Central memory CD8-positive, alpha-beta T cell (primary cell): ENCODE measurements at places on chromosomes 5 and 9.

DNA sequence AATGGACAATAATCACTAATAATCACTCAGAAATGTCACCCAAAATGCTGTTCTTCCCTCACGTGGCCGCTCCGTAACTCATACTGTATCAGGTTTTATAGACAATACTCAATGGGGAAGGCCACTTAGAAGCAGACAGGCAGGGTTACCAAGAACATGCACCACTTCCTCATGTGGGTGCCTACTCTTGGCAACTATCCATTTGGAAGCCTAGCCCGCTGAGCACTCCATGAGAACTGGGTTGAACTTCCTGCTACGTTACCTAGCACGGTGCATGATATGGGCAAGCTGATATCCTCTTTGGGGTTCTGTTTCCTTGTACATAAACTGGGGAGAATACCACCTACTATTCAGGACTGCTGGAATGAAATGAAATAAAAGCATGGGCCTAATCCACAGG, 14.3 kb downstream of the DAP start:
- no peak for DNase-seq

GRCh38 chr9:135157856-135158563, 70.5 kb downstream of the OLFM1 start:
- no peak for DNase-seq

DNA sequence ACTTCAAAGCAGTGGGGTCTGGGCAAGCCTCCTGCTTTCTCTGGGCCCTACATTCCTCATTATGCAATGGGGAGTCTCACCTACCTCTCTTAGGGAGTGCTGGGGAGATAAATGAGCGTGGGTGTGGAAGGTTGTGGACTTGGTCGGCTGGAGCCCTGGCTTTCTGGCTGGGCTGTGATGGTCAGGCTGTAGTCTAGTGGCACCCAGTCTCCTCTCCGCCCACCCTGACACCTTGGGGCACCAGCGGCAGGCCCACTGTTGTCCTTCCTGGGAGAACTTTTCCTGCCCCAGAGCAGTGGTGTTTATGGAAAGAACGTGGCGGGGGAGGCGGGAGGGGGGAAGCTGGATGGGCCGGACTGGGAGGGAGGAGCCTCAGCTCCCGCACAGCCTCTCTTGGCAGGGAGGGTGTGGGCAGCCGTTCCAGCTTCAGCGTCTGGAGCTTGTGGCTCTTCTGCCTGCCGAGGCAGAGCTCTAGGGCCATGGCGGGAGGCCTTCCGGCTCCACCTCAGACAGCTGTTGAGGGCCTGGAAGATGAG, 4.1 kb downstream of the PTGS1 start:
- no peak for DNase-seq

DNA sequence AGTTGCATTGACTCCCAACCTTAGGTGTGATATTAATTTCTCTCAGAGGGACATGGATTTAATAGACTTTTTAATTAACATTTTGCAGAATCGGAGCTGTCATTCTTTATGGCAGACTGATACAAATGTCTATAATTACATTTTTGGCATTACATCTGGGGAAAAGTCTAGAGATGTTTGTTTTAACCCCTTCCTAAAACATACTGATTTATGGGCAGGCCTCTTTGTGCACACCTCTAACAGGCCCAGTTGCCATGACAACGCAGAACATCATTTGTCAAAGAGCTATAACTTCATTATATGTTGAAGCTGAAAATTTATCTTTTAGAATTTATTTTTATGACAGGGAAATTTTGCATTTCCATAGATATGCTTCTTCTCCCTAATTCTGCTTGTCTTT, 158.5 kb downstream of the NTRK2 start:
- DNase-seq = no peak

DNA sequence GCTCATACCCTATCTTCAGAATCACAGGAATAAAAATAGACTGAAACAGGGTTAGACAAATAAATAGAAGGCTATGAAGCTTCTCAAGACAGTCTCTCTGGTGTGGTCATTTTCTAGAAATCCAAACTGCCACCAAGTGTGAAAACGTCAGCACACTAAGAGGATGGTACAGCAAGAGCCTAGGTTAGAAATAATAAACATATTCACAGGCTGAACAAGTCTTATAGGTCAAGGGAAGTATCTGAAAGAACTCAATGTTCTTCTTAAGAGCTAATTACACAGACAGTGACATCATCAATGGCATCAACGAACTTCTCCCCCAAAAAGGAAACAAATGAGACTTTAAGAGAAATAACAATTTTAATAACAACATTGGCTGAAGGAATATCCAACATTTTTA, 22.7 kb upstream of the PLPP6 start:
- no peak for DNase-seq

DNA sequence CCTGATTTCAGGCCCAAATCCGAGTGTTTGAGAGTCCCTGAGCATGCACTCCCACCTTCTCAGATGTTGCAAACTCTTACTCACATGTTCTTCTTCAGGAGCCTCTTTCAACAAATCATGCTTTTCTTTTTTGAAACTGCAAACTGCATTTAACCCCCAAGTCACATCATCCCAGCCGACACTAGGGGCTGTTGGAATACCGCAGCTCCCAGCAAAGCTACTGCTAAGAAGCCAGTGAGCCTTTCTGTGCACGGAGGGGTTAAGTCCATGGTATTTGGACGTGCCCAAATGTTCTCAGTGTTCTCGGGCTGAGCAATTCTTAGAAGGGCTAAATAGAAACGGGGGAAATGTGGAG, 282.9 kb downstream of the NFIB start:
- no peak for DNase-seq

GRCh38 chr5:142641711-142642110, 44.2 kb downstream of the FGF1 start:
- no peak for DNase-seq

GRCh38 chr9:27022920-27023319, 17.4 kb upstream of the LRRC19 start:
- DNase-seq = no peak

GRCh38 chr9:37547328-37547878, 28.8 kb downstream of the FBXO10 start:
- DNase-seq = no peak

DNA sequence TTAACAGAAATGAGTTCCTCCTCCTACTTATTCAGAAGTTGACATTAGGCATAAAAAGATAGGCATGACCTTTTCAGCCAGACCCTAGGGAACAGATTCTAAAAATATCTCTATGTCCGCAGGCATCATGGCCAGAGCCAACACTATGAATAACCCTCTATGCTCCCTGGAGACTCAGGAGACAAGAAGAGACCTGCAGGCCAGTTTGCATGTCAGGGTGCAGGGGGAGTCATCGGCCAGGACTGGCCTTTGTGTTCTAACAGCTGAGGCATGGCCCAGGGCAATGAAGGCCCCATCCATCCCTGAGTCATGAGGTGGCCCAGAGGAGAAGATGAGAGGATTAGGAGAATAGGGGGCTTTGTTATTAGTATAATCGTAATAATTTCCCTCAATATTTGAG, 93.8 kb downstream of the TMEM215 start:
- no peak for DNase-seq

GRCh38 chr5:82922086-82922734, 155.0 kb downstream of the TMEM167A start:
- no peak for DNase-seq

GRCh38 chr9:132350861-132351315, 3.9 kb downstream of the SETX start:
- DNase-seq = peak; percentile 13

- DNase-seq = no peak
Measured at GRCh38 chr5:59358005-59358861, 535.3 kb downstream of the PDE4D start.

- no peak for DNase-seq
Measured at GRCh38 chr9:115340314-115340713, 222.4 kb upstream of the TNC start.

GRCh38 chr5:1382248-1382700, 37.4 kb upstream of the CLPTM1L start:
- no peak for DNase-seq

GRCh38 chr5:167918813-167919483, 372.5 kb upstream of the WWC1 start:
- no peak for DNase-seq

- DNase-seq = no peak
Measured at GRCh38 chr5:151684690-151685361, 1.9 kb downstream of the SPARC start.

DNA sequence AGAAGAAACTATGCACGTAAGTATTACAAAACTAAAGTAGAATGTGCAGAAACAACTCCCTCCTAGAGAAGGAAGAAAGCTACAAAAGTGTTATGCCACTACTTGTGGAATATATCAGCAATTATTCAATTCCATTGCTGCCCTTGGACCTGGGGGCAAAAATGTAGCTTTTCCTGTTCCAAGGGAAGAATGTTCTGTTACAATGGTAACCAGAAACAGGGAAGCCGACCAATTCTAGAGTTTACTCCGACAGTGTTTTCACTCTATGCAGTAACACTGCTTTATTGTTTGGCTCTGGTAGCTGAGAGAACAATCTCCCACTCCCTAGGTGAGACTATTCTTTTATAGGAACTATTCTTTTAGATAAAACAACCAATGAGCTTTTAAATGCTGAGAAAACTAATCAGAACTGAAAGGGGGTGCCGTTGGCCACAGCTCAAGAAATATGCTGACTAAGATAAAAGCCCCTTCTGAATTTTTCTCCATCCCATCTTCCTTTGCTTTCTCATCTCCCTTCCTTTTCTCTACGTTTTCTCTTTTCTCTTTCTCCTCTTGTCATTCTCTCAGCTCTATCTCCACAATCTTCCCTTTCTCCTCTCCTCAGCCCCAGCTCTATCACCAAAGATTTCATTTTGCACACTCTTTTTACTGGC, 54.1 kb downstream of the SLC1A3 start:
- no peak for DNase-seq

DNA sequence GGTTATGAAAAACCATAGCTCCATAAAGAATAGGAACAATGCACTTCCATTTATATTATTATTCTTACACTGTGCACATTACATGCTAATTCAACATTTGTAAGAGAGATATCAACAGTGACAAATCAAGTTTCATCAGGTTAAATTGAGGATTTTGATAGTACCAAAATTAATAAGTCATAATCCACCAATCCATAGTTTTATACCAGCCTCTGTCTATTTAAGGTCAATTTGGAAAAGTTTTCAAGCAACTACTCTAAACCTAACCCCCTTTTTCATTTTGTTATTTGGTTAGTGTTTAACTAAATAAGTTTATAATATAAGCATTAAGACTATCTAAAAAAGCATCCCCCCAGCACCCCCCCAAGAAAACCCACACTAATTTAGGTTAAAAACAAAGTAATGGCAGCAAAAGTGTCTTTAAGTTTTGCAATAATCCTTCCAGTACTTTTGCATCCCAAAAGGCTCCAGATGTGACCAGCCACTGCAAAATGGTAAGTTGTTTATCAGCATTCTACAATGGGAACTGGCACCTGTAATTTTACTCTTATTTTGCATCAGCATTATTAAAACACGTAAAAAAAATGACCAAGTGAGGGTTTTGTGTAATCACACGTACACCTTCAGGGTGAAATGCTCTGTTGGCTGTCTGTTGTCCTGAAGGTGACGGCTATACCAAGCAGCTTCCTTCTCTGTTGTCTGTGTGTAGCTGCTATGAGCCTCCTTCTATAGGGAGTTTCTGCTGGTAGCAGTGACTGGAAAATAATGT, 36.8 kb upstream of the SSBP2 start:
- DNase-seq = no peak

- no peak for DNase-seq
Measured at GRCh38 chr5:38099205-38100168, 158.9 kb upstream of the EGFLAM start.

DNA sequence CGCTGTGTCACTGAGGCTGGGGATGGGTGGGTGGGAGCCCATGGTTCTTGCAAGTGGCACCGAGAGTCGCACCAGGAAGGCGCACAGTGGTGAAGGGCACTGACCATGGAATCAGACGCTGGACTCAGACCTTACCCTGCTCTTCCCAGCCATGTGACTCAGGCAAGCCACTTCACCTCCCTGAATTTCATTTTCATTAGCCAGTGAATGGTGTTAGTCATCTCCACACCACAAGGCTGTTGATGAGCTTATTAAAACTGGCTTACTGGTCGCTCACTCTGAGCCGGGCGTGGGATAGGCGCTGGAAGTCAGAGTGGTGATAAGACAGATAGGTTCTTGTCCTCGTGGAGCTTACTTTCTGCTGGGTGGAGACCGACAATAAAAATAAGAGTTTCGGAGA, 25.1 kb downstream of the FGF18 start:
- no peak for DNase-seq
